ENCODE measurements at places on chromosomes 16 and 17. TPM values are rescaled to one million over a fixed set of nuclear protein-coding genes. Genes with fewer than 3 reads are reported as not detected.

Gene KCTD11
- 2.3 TPM for total RNA-seq

Gene KCTD2
- total RNA-seq, result 11.2 TPM

Gene SLFN14
- not detected for total RNA-seq

Gene RND2
- 0.19 TPM for total RNA-seq

Gene SLC52A1
- under 0.01 TPM for total RNA-seq

Gene IL17C
- not detected for total RNA-seq

All from bladder microvascular endothelial cell (primary cell).